Placental pericyte (primary cell): ENCODE measurements at places on chromosomes 11 and 22. TPM values are rescaled to one million over a fixed set of nuclear protein-coding genes. Genes with fewer than 3 reads are reported as not detected.

Gene MMP8
- total RNA-seq: 0.14 TPM in 1 of 2 replicates, not detected in the other

Gene MS4A15
- total RNA-seq: not detected in 2 replicates

Gene MYRF
- total RNA-seq: 6.4 and 39.2 TPM in 2 replicates

Gene RBMXL2
- not detected in 2 replicates for total RNA-seq

Gene C11orf42
- total RNA-seq: not detected in 2 replicates
